Kidney (tissue), 22 donors: ENCODE measurements at places on chromosomes 7 and 10. TPM values are rescaled to one million over a fixed set of nuclear protein-coding genes. Genes with fewer than 3 reads are reported as not detected.
A peak's percentile ranks its signal among the peaks of the same experiment; 100 is the strongest.

DNA sequence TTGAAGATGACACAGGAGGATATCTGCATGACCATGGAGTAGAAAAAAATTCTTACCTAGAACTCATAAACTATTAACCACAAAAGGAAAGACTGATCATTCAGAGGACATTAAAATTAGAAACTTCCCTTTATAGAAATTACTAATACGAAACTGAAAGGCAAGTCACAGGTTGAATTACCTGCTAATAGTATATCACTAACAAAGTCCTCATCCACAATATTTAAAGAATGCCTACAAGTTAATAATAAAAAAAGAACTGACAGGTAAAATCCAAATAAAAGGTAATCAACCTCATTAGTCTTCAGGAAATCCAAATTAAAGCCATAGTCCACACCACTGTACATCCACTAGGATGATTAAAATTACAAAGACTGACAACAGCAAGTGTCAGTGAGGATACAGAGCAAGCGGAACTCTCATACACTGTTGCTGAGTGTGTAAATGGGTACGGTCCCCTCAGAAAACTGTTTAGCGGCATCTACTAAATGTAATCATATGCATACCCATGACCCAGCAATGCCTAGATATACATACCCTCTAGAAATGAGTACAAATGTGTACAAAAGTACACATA lies 71.2 kb downstream of the ARHGAP21 start:
- DNase-seq: no peak

GRCh38 chr7:68730964-68731363 lies 867.3 kb upstream of the AUTS2 start:
- no peak for DNase-seq

GRCh38 chr10:11776080-11776479 lies 33.9 kb downstream of the ECHDC3 start:
- DNase-seq: no peak

DNA sequence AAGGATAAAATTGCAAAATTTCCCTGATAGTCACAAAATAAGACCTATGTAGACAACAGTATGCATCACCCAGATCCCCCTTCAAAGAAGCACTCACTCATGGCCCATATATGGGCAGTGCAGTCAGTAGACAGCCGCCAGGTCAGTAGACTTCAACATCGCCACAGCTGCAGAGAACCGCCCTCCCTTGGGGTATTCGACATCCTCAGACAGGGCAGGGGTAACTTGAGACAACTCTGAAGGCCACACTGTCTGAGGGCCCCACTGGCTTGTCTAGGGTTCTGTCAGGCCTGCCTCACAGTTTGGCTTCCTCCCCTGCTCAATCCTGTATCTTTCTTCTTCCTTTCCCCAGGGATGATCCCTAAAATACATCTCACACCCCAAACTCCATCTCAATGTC lies 172.3 kb downstream of the IMMP2L start:
- no peak for DNase-seq

- no peak for DNase-seq
Measured at GRCh38 chr10:3539696-3540383, 245.2 kb downstream of the KLF6 start.

DNA sequence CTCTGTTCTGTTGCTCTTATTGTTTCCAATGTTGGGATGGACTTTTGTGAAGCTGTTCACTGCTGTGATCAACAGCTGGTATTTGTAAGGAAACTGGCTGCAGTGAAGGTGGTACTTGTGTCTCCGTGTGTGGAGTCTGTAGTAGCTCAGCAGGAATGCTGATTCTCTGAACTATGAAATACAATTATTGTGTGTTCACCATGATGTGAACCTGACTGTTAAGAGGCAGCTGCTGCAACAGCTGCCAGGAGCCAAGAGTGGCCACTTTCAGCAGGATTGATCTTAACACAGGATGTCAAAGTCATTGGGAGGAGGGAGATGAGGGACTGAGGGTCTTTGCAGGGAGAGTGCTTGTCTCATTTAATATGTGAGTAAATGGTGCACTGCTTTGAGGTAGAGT lies 13.9 kb downstream of the VSTM2A start:
- DNase-seq: no peak

DNA sequence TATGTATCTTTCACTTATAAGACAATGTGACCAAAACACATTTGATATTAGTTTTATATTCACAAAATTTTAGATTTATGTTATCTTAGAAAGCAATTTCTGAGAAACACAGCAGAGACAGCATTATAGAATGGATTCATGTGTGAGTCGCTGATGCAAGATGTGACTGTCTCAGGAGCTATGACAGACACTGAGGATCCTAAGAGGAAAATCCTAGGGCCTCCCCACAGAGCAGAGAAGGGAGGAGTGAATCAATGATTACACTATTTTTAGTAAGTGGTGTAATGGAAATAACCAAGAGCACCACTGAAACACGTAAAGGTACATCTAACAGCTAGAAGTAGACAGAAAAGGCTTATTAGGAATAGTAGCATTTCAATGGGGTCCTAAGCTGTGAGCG lies 204.0 kb upstream of the PTN start:
- DNase-seq: no peak

- DNase-seq: no peak
Measured at GRCh38 chr10:76149182-76149581, 717.8 kb downstream of the LRMDA start.

DNA sequence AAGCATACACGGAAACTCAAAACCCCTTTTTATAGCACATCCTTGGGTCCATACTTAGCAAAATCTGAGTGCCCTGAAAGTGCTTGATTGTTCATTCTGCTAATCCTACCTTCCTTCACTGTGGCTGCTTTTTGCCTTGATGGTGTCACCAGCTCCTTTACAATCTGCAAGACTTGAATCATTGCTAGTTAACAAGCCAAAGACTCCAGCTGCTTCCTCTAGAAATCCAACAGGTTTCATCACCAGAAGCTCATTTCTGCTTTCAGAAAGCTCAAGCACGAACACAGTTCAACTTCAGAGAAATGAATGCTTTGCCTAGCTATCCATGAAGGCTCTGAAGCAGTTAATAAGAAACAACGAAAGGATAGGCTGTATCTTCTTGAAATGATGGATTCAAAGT lies 38.0 kb downstream of the USP6NL start:
- no peak for DNase-seq

- no peak for DNase-seq
Measured at GRCh38 chr7:98354511-98355249, 46.2 kb downstream of the BAIAP2L1 start.

DNA sequence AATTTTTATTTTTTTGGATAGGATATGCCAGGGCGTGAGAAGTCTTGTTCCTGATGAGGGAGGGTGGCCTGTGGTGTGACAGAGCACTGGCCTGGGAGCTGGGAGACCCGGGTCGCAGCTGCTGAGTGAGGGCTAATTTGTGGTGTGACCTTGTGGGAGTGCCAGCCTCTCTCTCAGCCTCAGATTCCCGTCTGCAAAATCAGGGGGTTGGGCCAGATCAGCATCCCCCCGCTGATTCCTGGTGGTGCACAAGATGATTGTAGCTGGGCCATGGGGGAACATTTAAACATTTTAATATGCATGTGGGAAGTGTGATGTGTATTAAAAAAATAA lies 14.9 kb downstream of the TSPAN15 start:
- no peak for DNase-seq

GRCh38 chr10:69669409-69669808 lies 39.4 kb downstream of the FAM241B start:
- DNase-seq: no peak

DNA sequence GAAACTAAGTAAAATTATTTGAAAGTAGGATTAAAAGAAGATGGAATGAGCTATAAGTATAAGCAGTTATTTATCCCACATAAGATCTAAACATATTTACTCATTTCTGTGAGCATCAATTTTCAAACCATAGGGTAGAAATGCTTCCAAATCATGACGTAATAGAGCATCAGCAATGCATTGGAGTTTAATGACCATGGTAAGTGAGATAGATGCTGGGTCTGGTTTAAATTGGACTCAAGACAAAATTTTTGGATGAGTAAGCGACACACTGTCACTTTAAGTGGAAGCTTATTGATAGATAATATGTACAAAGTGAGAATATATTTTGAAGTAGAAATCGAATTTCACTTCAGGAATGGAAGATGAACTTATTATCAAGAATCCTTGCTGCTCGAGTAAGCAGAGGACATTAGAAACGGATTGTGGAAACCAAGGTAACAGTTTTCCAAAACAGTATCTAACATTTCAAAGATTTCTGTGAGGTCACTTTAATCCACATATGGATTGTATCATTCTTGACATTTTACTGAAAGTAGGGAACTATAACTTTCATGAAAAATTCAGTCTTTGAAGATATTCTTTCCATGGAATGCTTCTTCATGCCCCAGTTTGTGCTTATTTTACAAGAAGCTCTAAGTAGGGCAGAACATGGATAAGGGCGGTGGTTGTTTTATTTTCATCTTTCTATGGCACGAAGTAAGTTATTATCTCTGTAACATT lies 85.8 kb downstream of the AGMO start:
- no peak for DNase-seq

DNA sequence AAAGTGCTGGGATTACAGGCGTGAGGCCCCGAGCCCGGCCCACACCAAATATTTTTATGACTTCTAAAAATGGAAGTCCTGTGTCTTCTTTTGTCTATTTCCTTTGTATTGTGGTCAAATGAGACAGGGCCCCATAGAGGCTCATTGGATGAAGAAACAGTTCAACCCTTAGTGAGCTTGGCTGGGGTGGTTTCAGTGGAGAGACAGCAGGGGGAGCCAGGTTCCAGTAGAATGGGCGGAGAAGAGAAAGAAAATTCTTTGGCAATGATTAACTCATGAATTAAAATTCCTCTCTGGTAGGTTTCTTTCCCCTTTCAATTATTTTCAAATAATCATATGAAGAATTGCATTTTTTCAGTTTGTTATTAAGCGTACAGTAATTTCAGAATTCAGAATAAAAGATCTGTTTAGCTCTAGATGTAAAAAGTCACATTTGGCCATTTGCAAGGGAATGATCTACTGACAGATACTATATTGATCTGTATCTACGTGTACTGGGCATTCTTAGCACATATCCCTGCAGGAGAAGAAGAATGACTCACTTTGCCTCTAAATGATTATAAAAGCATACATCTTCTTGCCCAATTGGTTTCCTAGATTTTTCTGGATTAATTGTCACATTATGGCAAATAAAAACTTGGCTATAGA lies 43.2 kb downstream of the PNLIPRP3 start:
- DNase-seq: no peak

GRCh38 chr10:23063045-23063972 lies 32.1 kb upstream of the MSRB2 start:
- peak; percentile 62 for DNase-seq

GRCh38 chr7:116554436-116554835 lies 29.6 kb downstream of the CAV1 start:
- no peak for DNase-seq

GRCh38 chr7:90728568-90728967 lies 132.4 kb downstream of the CDK14 start:
- no peak for DNase-seq

- DNase-seq: peak; percentile 41
Measured at GRCh38 chr10:44589181-44589943, 204.5 kb upstream of the CXCL12 start.

GRCh38 chr7:25596443-25596842 lies 368.2 kb upstream of the NPVF start:
- no peak for DNase-seq

- DNase-seq: no peak
Measured at GRCh38 chr10:30106987-30107386, 47.6 kb upstream of the JCAD start.

DNA sequence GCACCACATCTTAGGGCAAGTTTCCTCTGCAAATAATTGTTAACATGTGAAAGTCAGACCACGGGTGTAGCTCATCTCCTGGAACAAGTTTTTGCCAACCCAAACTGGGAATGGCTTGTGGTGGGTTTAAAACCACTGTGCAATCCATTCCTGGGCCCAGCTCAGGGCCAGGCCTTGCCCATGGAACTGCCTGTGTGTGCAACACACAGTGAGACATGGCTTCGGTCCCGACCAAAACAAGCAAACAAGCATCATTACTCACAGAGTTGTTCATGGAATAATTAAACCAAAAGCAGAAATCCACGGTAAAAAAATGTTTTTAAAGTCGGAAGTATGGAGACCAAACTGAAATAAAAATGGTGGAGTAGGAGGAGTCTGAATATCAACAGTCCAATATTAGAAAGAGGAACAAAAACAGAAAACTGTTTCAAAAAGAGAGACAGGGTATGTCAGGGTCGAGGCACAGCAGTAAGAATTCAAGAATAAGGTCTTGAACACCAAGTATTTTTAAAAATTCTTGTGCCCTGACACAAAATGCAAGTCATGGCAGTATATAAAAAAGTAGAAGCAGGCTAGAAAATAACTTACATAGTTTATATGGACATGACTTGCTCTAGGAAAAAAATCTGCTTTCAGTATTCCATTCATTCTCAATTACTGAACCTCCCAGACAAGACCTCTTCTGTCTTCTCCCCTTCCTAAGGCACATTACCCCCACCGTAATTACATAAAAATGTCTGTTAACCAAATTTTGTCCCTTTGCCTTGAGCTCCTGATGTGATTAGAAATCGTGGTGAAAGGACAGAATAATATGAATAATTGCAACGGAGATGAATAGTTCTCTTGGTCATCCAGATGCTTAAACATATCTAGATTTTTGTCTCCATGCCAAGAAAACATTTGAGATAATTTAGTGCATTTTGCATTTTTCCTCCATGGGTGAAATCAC lies 88.4 kb downstream of the FAS start:
- no peak for DNase-seq

DNA sequence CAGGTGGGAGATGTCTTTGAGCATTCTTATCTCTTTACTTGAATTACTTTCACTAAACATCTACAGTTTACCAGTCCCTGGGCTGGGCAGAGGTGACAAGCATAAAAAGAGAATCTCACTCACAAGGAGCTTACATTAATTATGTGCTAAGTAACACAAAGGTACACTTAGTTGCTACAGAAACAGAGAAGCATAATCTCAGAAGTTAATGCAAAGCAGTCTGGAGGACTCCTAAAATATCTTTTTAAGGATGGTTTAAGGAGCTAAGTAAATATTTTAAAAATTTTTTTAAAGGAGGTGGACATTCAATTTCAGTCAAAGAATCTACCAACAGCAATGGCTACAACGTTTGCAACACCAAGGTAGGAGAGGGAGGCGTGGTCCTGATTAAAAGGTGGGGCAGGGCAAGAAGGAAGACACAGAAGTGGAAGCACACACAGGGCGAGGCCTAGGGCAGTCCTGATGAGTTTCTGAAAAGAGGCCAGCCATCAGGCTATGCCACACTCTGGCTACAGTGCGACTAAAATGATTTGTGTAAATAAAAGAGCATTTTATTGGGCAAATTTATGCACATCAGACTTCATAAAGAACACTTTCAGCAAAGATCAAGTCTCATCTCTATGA lies 5.3 kb downstream of the LARP4B start:
- no peak for DNase-seq

- DNase-seq: no peak
Measured at GRCh38 chr7:42720991-42721796, 190.7 kb downstream of the C7orf25 start.

Gene CNPY4
- polyA plus RNA-seq: 22.0 TPM

Gene CCL24
- polyA plus RNA-seq: not detected

Gene GBX1
- not detected for polyA plus RNA-seq

Gene TMEM229A
- polyA plus RNA-seq: not detected

Gene CABCOCO1
- 1.5 TPM for polyA plus RNA-seq

Gene GRID2IP
- 0.11 TPM for polyA plus RNA-seq

Gene PRSS37
- polyA plus RNA-seq: not detected

Gene SERPINE1
- polyA plus RNA-seq: 3.5 TPM
